ENCODE measurements at places on chromosomes 5 and 9.

DNA sequence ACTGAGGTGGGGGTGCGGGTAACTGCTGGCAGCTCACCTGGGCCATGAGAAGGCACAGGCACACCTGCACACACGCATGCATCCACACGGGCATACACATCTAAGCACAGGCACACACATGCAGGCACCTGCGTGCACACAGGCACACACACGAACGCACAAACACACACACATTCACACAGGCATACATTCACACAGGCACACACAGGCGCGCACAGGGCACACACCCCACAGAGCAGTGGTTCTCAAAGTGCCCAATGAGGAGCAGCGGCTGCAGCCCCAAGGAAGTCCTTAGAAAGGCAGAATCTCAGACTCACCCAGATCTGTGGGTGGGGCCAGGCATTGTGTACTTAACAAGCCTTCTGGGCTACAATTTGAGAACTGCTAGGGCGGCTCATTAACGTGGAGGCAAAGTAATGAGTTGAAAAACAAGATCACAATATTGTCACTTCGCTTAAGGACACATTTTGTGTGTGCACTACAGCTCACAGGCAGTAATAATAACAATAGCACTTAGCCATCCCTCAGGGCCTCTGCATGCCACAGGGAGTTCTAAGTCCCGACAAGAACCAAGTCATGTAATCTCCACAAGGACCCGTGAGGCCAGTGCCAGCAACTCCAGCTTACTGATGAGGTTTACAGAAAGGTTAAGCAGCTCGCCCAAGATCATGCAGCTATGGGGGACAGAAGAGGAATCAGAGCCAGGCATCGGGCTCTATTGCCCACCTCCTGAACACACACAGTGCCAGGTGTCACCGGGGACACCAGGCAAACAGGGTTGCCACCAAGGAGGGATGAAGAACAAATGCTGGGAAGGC lies 91.6 kb downstream of the ROR2 start:
- no peak for DNase-seq

GRCh38 chr5:158462349-158463114 lies 603.6 kb upstream of the CLINT1 start:
- DNase-seq, result no peak

DNA sequence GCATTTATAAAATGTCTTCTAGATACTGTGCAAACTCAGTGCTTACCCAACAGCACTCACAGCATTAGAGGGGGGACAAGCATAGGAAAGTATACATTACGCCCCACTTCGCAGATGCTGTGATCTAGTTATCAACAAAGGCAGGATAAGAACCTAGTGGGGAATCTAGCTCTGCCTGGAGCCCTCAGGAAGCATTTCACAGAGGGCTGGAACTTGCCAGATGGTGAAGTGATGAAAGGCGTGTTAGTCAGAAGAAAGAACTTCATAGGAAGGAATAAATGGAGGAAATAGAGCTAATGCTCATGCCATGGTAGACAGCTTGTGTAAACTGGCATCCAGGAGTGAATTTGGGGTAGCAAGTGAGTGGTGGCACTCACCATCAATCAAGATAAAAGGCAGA lies 25.8 kb downstream of the DIRAS2 start:
- no peak for DNase-seq

DNA sequence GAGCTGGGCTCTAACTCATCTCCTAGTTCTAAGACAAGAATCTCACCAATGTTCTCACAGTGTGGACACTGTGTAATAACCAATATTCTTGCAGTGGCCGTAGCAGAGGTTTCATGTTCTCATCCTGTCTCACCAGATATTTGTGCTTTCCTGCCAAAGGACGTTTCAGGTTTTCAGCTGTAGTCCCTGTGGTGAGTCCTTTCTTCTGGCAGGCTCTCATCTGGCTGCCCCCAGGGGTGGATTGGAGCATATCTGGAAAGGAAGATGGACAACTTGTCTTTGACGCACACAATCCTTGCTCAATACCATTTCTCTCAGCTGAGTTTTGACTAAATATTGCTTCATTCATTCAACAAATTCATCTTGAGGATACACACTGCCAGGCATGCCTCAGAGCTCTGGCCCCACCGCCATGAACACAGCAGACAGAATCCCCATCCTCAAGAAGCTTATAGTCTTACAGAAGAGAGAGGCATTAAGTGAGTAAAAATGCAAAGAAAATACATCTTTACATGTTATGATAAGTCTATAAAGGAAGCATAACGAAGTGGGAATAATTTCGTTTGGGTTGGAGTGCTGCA lies 33.8 kb upstream of the NEURL1B start:
- no peak for DNase-seq

DNA sequence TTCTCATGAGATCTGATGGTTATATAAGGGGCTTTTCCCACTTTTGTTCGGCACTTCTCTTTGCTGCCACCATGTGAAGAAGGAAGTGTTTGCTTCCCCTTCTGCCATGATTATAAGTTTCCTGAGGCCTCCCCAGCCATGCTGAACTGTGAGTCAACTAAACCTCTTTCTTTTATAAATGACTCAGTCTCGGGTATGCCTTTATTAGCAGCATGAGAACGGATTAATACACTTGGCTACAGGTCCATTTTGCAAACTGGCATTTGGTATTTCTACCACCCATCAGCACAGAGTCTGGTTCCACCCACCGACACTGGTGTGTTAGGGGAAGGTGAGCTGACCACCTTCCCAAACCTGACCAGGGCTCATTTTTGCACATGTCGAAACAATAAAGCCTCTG lies 47.9 kb upstream of the RARS1 start:
- no peak for DNase-seq

DNA sequence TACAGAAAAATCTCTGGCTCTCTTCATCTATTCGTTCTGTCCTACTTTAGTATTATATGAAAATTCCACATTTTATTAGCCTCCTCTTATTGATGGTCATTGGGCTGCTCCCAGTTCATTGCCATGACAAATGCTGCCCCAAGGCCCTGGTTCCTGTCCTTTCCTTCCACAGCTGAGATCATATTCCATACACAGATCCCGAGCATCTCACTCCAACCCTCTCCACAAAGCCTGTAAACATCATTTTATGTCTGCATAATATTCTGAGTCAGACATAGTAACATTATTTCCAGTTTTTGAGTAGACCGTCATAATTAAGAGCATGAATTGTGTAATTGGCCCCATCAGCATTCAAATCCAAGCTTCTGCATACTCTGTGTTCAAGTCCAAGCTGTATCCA lies 86.3 kb downstream of the MVB12B start:
- no peak for DNase-seq

GRCh38 chr5:150104550-150104870 lies 18.2 kb upstream of the CSF1R start:
- DNase-seq, result no peak

GRCh38 chr5:32687499-32687831 lies 23.7 kb upstream of the NPR3 start:
- peak; percentile 77 for DNase-seq

DNA sequence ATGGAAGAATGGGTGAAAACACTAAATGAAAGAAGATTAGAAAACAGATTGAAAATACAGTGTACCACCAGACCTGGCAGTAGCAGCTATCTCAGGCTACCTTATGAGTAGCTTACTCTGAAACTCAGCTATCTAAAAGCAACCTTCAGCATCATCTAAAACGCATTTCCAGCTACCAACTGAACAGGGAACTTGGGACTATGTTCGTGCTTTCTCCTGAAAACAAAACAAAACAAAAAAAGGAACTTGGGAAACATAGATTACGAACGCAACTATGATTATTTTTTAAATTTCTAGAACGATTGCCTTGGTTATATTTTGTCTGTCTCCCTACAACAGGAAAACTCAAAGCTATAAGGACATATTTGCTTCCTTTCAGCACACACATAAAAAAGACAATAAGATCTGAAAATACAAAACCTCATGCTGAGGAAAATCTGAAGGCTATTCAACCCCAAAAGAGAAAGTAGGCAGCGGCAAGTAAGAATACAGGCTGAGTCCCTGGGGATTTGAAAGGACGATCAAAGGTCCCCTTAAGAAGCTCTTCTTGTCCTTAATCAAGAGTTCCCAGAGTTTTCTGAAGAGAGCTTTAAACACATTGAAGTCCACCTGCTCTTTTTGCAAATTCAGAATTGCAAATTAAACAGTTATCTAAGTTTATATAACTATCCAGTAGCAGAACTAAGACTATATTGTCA lies 53.4 kb downstream of the OR2K2 start:
- DNase-seq, result no peak

DNA sequence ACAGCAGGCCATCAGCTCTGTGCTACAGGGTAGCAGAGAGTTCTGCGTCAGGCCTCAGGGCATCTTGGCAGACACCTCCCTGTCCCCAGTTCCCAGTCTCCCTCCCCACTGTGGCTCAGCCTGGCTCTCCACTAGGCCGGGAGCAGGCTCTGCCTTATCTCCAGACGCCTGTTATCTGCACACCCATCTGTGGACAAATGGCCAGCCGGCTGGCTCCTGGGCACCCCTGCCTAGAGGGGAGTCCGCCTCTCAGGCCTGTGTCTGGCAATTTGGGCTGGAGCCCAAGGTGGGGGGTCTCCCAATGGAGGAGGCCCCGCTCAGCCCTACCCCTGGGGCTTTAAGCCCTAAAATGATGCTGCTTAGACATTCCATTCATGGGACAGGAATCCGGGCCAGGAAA lies 39.2 kb upstream of the HAND1 start:
- DNase-seq, result no peak

GRCh38 chr5:157050050-157050449 lies 8.9 kb downstream of the HAVCR1 start:
- no peak for DNase-seq

- DNase-seq, result no peak
Measured at GRCh38 chr5:120062515-120062917, 401.6 kb upstream of the PRR16 start.

DNA sequence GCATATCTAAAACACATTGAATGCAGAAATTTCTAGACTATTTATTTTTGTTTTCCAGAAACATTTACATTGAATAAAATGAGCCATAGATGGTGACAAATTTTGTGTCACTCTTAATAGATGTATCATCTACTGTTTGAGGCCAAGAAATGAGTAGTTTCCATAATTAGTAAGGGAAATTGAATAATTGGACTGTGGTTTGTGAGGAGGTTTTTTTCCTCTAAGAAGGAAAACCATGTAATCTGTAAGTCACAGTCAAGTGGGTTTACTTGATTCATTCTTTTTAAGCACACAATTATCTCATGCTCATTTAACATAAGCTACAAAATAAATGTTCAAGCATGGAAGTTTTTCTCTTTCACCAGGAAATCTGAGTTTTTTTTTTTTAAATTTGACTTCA lies 876.4 kb downstream of the NR2F1-AS1 start:
- no peak for DNase-seq

- DNase-seq, result no peak
Measured at GRCh38 chr9:79592726-79593493, 21.1 kb downstream of the TLE4 start.

- DNase-seq, result no peak
Measured at GRCh38 chr9:107605041-107605440, 115.5 kb upstream of the KLF4 start.

DNA sequence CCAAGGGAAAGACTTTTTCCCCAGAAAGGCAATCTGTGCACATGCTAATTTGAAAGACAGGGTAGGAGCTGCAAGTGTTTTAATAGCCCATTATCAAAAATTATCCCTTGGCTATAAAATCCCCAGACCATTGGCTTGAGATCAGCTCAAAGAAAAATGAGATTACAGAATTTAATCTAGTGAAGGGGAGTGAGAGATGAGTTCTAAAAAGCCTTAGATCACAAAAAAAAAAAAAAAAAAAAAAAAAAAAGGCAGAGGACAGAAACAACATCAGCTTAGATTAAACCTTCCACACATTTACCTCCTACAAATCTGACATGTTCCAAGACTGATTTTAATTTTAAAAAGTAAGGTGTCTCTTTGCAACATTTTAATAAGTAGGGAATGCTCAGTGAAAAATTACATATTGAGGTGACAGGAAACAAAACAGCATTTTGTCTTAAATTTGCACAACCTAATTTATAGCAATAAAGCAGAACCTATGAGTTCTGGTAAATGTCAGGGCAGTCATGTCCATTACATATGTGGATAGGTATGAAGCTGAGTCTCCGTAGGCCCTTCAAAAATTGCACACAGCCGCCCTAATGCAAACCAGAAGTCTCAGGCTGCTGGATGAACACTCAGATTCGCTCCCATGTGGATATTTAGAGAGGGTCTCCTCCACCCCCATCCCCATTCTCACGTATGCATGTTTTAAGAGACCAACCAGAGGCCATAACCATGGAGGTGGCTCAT lies 43.4 kb downstream of the NFIB start:
- no peak for DNase-seq

DNA sequence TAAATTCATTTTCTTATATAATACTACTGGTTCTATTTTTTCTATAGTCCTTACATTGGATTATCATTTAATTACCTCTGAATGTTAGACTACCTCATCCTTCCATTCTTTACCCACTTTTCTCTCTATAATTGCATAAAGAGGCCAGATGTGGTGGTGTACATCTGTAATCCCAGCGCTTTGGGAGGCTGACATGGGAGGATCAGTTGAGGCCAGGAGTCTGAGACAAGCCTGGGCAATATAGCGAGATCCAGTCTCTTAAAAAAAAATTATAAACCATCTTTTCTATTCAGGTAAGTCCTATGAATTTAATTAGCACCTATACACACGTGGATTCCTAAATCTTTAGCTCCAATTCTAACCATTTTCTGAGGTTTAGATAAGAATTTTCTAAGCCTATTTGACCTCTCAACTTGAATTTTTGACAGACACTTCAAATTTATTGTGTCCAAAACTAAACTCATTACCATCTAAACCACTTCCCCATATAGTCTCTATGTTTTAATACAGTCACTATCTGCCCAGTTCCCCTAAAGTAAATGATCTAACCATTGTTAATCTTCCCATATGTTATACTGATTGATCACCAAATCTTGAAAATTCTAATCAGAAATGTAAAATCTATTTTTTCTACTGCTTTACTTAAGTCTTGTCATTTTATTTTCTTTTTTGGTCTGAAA lies 33.0 kb upstream of the CHD1 start:
- DNase-seq, result no peak

GRCh38 chr9:113154471-113154870 lies 3.7 kb downstream of the SLC31A2 start:
- no peak for DNase-seq

DNA sequence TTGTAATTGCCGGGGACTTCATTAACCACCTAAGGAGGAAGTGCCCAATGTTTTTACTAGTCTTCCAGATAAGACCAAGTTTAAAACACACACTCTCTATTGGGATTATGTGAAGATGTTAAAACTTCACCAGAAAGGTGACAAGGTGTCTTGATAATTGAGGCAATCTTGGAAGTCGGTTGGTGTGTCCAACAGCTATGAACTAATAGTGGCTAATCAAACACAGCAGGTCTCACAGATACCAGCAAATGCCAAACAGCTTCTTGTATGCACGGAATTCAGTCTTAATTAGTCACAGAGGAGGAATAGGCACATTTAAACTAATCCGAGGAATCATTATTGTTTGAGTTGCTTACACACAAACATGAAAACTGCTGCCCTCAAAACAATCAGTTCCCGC lies 214.5 kb downstream of the SEC61B start:
- no peak for DNase-seq

GRCh38 chr5:36696059-36696673 lies 89.8 kb downstream of the SLC1A3 start:
- DNase-seq, result peak; percentile 43

- no peak for DNase-seq
Measured at GRCh38 chr5:147920420-147921030, 14.2 kb upstream of the C5orf46 start.

GRCh38 chr5:50576686-50577256 lies 89.7 kb upstream of the PARP8 start:
- DNase-seq, result no peak
